AG04450 (cell line): ENCODE measurements at places on chromosomes 5 and 9. TPM values are rescaled to one million over a fixed set of nuclear protein-coding genes. Genes with fewer than 3 reads are reported as not detected.

DNA sequence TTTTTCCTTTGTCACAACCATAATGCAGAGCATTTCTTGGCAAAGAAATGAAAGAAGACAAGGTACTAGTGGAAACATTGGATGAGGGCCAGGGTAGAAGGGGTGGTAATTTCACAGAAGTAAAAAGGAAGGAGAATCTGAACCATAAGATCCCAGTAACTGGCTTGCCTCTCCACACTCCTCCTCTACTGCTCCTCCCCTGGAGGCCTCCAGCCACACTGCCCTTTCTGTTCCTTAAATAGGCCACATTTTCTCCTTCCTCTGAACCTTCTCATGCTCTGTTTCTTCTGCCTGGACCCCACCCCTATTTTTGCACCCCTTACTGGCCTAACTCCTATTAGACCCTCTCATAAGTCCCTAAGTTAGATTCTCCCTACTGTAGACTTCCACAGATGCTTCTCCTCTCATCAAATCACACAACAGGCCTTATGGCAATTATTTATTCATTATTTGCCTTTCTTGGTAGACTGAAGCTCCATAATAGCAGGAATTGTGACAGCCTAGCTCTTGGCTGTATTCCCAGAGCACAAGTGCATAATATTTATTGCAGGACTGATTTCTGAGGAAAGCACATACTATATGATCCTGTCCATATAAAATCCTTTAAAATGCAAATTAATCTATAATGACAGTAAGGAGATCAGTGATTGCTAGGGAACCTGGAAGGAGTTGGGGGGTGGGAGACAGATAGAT lies 31.3 kb upstream of the GRIA1 start:
- DNase-seq, result no peak

DNA sequence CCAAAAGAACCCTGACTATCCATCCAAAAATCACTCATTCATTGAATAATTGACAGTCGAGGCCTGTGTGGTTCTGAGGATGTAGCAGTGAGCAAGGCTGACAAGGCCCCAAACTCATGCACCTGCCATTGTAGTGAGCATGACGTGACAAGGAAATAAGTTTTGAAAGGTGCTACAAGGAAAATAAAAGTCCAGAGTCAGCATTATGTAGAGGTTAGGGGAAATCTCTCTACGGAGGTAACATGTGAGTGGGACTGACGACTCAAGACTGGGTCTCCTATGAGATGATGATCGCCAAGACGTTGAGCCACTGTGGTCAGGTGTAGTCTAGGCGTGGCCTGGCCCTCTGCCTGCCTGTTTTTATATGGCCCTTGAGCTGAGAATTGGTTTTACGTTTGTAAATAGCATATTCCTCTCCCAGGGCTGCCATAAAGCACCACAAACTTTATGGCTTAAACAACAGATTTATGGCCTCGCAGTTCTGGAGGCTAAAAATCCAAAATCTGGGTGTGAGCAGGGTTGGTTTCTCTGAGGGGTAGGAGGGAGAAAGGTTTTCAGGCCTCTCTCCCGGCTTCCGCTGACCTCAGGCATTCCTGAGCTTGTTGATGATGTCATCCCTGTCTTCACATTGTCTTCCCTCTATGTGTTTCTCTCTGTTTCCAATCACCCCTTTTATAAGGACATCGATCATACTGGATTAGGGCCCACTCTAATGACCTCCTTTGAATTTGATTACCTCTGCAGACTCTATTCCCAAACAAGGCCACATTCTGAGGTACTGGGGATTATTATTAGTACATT lies 206.4 kb upstream of the EGFLAM start:
- no peak for DNase-seq

DNA sequence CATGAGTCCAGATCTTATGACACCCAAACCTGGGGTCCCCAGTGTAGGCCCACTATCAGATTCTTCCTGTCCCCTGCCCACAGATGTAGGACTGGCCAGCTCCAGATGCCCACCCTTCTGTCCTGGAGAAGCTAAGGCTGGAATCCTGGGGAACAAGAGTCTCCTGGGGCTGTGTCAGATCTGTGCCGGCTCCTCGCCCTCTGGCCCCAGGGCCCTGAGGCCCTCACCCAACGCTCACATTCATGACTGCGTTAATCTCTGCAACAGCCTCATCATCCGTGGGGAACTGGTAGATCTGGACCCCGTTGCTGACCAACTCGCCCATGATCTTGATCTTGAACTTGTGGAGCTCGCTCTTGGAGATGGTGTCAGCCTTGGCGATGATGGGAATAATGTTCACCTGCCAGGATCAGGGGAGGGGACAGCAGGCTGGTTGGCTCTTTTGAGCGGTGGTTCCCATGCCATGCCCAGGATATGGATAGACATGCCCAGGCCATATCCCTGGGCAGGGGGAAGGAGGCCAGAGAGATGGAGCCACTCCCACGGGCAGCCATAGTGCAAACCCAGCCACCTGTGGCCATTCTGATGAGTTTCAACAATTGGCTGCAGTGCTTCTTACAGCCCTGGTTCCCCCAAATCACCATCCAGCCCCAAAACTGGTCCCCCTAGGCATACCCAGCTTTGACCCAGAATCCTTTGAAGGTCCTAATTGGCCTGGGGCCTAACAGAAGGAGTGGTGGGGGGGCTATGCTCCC lies 14.6 kb downstream of the SEPTIN8 start:
- DNase-seq, result no peak

GRCh38 chr5:151382576-151382975 lies 35.2 kb upstream of the SLC36A2 start:
- DNase-seq, result no peak

DNA sequence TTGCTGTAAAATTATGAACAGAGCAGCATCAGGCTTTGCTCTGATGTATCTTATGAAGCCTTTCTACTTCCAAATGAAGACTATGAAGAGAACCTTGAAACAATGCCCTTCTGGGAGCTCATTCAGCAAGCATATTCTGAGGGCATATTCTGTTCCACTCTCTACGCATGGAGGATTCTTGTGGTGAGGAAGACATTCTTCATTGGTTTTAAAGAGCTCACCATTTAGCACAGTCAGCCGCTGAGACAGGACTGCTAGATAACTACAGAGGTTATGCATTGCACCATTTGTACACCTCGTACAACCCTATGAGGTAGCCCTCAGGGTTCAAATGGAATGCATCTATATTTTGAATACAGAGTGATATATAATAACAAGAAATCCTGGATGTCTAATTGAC lies 61.0 kb downstream of the INVS start:
- no peak for DNase-seq

GRCh38 chr9:137270929-137271695 lies 6.4 kb upstream of the TOR4A start:
- no peak for DNase-seq

DNA sequence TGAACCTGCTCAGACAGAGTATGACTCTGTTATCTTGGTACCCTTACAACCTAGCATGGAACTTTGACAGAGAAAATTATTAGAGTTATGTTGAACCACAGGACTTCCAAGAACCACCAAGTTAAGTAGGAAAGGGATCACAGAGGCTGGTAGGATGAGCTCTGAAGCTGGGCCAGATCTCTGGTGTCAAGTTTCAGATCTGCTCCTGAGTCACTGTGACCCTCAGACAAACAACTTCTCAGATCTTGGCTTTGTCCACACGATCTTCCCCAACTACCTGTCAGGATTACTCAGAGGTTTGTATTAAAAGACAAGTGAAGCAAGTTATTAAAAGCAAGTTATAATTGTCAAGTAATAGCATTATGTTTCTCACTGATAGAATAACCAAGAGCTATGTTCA lies 189.0 kb downstream of the SEC61B start:
- DNase-seq, result peak; percentile 21

- DNase-seq, result no peak
Measured at GRCh38 chr5:1113805-1114586, 2.1 kb upstream of the SLC12A7 start.

- no peak for DNase-seq
Measured at GRCh38 chr5:137105351-137106035, 393.6 kb downstream of the SPOCK1 start.

DNA sequence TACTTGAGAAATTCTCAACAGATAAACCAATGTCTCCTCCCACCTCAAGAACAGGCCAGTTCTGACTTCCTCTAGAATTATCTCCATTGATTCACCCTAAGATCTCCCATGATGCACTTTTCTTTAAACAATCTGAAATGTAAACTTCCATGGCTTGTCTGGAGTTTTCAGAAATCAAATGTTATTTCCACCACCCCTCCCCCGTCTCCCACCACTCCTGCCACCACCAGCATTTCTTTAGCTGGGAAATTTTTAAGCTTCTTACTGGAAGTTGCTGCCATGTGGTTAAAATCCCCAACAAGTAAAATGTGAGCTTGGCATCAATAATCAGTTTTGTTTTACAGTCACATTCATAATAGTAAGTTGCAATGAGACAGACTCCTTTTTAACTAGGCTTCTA lies 32.8 kb upstream of the BASP1 start:
- no peak for DNase-seq

GRCh38 chr5:64308135-64308534 lies 142.5 kb downstream of the RNF180 start:
- DNase-seq, result no peak

- DNase-seq, result no peak
Measured at GRCh38 chr5:94613583-94613982, 4.8 kb downstream of the KIAA0825 start.

DNA sequence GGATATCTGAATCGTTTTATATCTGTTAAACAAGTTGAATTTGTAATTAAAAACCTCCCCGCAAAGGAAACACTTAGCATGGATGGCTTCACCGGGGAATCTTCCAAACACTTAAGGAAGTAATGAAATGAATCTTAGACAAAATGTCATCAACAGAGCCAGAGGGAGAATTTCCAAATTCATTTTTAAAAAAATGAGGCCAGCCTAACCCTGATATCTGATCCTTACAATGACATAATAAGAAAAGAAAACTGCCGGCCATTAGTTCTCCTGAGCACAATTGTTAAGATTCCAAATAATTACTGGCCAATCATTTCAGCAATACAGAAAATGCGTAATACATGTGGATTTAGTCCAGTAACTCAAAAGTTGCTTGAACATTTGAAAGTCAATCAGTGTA lies 6.1 kb upstream of the KIF12 start:
- no peak for DNase-seq

GRCh38 chr5:90169078-90169477 lies 240.5 kb downstream of the CETN3 start:
- no peak for DNase-seq

- DNase-seq, result no peak
Measured at GRCh38 chr9:124752967-124753366, 18.1 kb downstream of the NR6A1 start.

DNA sequence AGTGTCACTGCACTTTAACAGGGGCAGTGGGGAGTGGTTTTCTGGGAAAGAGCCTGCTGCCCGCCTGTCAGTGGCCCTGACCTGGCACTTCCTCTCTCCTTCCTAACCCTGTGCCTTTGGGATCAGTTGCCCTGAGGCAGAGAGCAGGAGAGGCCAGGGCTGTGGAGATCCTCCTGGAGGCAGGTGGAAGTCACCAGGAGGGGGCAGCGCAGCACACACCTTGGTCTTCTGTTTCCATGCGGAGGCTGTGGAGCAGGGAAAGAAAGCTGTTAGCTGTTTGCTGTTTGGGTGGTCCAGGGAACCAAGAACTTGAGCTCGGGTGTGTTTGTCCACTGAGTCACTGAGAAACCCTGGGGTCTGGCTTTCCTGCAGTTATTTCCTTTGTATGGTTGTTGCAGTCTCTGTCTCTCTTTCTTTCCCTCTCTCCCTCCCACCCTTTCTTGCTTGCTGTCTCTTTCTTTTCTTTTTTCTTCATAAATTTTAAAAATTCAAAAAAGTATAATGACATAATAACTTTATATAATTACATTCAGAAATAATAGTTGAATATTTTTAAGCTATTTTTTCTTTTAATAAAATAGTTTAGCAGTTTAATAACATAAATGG lies 28.1 kb downstream of the NTRK2 start:
- DNase-seq, result no peak

GRCh38 chr5:132000677-132001453 lies 10.6 kb downstream of the ACSL6 start:
- DNase-seq, result no peak

DNA sequence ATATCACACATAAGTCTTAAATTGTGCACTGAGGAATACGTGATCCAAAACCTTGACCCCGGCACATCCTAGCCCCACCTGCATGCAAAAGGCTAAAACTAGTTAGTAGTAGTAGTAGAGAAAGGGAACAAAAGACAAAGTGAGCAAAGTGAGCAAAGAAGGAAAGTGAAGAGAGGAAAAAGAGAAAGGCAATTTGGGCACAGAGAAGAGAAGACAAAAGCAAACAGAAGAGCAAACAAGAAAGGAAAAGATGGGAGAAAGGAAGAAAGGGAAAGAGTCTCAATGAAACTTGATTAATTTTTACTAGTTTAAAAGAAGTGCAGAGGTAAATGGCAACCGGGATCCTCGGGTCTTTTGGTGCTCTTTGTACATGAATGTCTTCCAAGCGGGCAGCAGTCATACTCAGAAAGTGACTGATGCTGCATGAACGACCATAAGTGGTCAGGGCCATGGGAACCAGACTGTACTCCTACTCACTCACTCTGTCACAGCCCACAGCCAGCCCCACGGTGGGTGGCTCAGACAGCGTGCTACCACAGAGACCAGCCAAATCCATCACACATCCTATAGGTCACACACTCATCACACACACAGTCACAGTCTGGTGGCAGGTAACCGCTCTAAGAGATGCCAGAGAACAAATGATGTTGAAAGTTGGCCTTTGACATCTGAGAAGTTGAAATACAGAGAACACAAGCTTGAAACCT lies 203.9 kb downstream of the FBN2 start:
- no peak for DNase-seq

- DNase-seq, result no peak
Measured at GRCh38 chr9:94960964-94961363, 234.5 kb downstream of the AOPEP start.

DNA sequence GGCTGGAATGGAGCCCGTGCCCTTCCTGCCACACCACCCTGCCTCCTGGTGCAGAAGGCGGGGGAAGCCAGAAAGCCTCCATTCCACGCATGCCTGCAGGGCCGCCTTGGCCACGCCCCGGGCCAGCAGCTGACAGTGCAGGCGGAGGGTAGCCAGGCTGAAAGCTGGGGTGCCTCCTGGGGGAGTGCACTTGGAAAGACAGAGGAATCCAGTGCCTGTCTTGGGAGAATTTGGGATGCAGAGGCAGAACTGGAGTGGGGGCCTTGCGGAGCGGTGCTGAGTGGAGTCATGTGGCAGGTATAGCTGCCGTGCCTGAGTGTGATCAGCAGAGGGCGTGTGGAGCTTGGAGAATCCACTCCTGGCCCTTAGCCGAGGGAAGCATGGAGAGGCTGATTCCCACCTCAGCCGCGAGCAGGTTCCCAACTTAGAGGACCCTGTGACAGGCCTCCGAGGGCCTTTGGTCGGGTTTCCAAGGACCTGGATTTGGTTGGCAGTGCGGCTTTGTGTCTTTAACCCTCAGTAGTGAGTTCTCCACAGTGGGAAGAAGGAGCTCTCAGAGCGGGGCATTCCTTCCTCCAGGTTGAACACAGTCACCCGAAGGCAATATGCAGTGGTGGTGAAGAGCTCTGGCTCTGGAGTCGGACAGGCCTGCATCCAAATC lies 9.1 kb upstream of the URM1 start:
- DNase-seq, result peak; percentile 64

ANGPTL2 gene
- polyA plus RNA-seq, result 107 and 108 TPM in 2 replicates

JAKMIP2 gene
- 0.02 and 0.19 TPM in 2 replicates for polyA plus RNA-seq

TTC39B gene
- polyA plus RNA-seq, result 8.6 and 11.4 TPM in 2 replicates

TEX48 gene
- polyA plus RNA-seq, result not detected in 2 replicates
